ENCODE measurements at places on chromosomes 13 and 19. TPM values are rescaled to one million over a fixed set of nuclear protein-coding genes. Genes with fewer than 3 reads are reported as not detected.

The RDH8 gene
- total RNA-seq, result not detected

The ZNF667 gene
- total RNA-seq, result 2.0 TPM

The ZNF709 gene
- total RNA-seq, result 4.9 TPM

The SYNGR4 gene
- 0.30 TPM for total RNA-seq

The FPR2 gene
- not detected for total RNA-seq

The MPV17L2 gene
- total RNA-seq, result 6.5 TPM

The SWSAP1 gene
- 3.3 TPM for total RNA-seq

The LRRC4B gene
- not detected for total RNA-seq

- H3K27me3 ChIP-seq, result no peaks in the 10 kb centered on the region
- H3K4me1 ChIP-seq, result peaks cover 17% of the 10 kb centered on the region
- no peaks in the 10 kb centered on the region for H3K36me3 ChIP-seq
- H3K4me3 ChIP-seq, result no peak overlapping the region
- no peak overlapping the region for H3K27ac ChIP-seq
Observed at GRCh38 chr19:19061506-19061905, 2.3 kb upstream of the SLC25A42 start.

- peak overlapping the region; percentile 80 for H3K27ac ChIP-seq
- peaks cover 13% of the 10 kb centered on the region for H3K4me1 ChIP-seq
- peaks cover 4% of the 10 kb centered on the region for H3K36me3 ChIP-seq
- peak; percentile 33 for DNase-seq
Observed at GRCh38 chr13:49635599-49636433, 7.5 kb downstream of the ARL11 start.

GRCh38 chr13:73556902-73557301 is 498.1 kb downstream of the KLF5 start:
- peaks cover 2% of the 10 kb centered on the region for H3K27me3 ChIP-seq
- no peaks in the 10 kb centered on the region for H3K4me1 ChIP-seq
- no peak for DNase-seq
- peaks cover 2% of the 10 kb centered on the region for H3K36me3 ChIP-seq
- H3K27ac ChIP-seq, result no peak overlapping the region
- no peak overlapping the region for H3K4me3 ChIP-seq

DNA sequence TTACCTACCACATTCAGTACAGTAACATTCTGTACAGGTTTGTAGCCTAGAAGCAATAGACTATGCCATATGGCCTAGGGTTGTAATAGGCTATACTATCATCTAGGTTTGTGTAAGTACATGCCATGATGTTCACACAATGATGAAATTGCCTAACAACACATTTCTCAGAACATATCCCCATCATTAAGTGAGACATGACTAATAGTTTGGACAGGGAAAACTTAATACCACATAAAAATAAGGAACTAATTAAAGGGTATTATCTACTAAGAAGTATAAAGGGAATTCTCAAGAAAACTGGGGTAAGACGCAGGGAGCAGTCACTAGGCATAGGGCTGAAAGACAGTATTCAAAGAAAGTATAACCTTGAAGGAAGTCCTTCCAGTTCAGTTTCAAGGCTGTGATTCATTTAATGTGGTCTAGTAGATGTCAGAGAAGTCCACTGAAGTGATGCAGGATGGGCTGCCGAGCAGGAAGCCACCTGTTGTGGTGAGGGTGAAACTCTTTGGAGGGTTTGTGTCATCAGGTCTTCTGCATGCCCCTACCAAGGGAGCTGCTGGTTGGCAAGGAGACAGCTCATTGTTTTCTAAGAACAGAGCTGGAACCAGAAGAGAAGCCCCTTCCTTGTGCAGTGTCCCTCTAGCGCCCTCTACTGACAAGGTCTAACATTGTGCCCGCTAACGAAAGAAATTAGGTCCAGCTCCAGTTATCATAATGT is 122.9 kb downstream of the OLFM4 start:
- H3K4me3 ChIP-seq, result no peak overlapping the region
- no peak overlapping the region for H3K27ac ChIP-seq
- H3K4me1 ChIP-seq, result peaks cover 9% of the 10 kb centered on the region
- DNase-seq, result peak; percentile 27
- peaks cover 2% of the 10 kb centered on the region for H3K27me3 ChIP-seq

DNA sequence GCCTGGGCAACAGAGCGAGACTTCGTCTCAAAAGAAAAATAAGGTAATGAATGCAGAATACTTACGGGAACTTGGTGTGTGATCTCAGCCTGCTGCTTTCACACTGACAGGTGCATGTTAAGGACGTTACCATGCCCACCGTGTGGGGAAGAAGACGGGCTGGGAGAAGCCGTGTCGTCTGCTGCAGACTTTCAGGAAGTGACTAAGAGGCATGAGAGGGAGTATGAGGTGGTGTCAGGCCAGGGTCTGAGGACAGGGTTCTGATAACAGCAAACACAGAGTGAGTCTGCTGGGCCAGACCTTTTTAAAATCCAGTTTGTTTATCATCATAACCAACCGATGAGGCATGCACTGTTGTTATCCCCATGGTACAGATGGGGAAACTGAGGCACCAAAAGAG is 13.6 kb upstream of the GALP start:
- H3K4me3 ChIP-seq, result no peak overlapping the region
- peaks cover 11% of the 10 kb centered on the region for H3K4me1 ChIP-seq
- no peak overlapping the region for H3K27ac ChIP-seq
- H3K36me3 ChIP-seq, result peaks cover 13% of the 10 kb centered on the region
- H3K27me3 ChIP-seq, result no peaks in the 10 kb centered on the region

- H3K27me3 ChIP-seq, result no peaks in the 10 kb centered on the region
- no peak overlapping the region for H3K4me3 ChIP-seq
- no peak for DNase-seq
- H3K27ac ChIP-seq, result no peak overlapping the region
Observed at GRCh38 chr19:30385666-30386065, 13.5 kb downstream of the ZNF536 start.

GRCh38 chr19:3029065-3029923 is at the start of gene TLE2:
TLE2 (minus strand) TSS chr19:3029280; CDS start chr19:3028904, 376 bp downstream.
- H3K4me1 ChIP-seq, result peaks cover 7% of the 10 kb centered on the region
- no peaks in the 10 kb centered on the region for H3K36me3 ChIP-seq
- H3K27ac ChIP-seq, result no peak within 1 kb of the TSS
- peak within 1 kb of the TSS; percentile 49 for H3K4me3 ChIP-seq
- DNase-seq, result no peak

DNA sequence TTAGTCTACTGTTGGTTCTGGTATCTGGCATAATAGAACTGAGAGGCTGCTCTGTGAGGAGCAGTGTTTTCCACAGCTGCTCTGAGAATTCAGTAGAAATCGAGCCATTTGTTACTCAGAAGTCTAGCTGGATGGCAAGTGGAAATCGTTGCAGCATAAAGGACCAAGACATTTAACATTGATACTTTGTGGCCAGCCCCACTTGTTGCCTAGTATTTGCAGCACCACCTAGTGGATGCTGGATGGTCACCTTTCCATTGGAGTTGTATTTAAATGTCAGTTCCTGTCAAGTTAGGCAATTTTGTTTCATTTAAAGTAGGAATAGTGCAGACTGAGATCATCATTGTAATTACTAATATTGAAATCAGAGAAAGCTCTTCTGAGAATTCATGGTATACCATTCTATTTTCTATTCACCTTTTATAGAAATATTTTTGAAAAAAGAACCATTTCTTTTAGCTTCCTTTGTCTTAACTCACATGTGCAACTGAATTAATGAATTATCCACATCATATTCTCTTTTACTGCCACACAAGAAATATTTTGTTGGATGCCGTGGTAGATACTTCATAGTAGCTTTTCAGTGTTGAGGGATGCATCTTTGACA is 64.6 kb downstream of the PDS5B start:
- H3K27me3 ChIP-seq, result no peaks in the 10 kb centered on the region
- DNase-seq, result no peak
- peaks cover 28% of the 10 kb centered on the region for H3K36me3 ChIP-seq
- H3K4me1 ChIP-seq, result peaks cover 28% of the 10 kb centered on the region
- H3K4me3 ChIP-seq, result no peak overlapping the region

DNA sequence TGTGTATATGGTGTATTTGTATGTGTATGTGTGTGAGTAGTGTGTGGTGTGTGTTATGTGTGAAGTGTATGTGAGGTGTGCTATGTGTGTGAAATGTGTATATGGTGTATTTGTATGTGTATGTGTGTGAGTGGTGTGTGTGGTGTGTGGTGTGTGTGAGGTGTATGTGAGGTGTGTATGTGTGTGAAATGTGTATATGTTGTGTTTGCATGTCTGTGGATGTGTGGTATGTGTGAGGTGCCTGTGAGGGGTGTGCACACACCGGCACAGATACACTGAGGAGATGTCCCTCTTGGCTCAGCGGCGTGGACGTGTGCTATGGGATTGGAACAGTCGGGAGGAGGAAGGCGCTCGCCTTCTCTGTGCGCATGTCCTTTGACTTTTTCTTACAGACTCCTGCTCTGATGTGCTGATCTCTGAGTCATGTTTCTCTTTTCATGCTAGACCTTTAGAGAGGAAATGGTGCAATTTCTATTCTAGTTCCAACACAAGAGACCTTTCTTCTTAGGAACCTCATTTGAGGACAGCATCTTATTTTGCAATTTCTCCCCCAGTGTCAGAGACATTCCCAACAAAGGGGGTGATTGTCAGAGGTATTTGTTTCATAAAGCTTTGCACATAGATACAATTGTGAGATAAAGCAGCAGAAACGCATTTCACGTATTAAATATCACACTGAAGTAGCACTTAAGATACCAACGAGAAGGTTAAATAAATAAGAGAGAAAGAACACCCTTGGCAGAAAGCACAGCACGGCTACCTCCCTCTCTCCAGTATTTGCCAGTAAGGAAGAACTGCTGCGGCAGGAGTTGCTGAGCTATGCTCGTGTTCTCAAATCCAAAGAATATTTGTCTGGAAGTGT is 11.3 kb upstream of the TNFRSF19 start:
- H3K4me1 ChIP-seq, result no peaks in the 10 kb centered on the region
- no peak overlapping the region for H3K4me3 ChIP-seq
- no peak overlapping the region for H3K27ac ChIP-seq
- H3K27me3 ChIP-seq, result peaks cover 12% of the 10 kb centered on the region

DNA sequence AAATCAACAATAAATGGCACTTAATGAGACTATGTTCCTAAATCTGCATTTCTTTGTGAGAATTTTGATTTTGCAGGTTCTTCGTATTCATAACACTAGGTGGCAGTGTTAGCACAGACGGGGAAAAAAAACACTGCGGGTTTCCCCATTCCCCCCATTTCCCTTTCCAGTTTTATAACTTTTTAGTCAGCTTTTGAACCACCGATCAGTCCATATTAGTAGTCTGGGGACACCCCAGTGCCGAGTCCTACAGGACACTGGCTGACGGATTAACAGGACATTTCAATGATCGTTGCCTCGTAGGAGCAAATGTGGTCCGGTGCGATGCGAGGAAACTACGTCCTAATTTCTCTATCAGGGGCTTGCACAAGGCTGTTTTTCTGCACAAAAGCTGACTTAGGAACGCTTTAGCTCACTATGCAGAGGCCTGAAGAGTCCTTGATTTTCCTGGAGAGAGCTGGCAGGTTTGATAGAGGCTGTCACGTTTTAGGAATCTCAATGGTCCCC is 234.3 kb downstream of the LMO7 start:
- H3K4me3 ChIP-seq, result peak overlapping the region; percentile 70
- H3K27me3 ChIP-seq, result peaks cover 10% of the 10 kb centered on the region
- peaks cover 14% of the 10 kb centered on the region for H3K4me1 ChIP-seq
- peak; percentile 35 for DNase-seq
- H3K27ac ChIP-seq, result peak overlapping the region; percentile 72
- no peaks in the 10 kb centered on the region for H3K36me3 ChIP-seq

- no peak for DNase-seq
- peaks cover 43% of the 10 kb centered on the region for H3K4me1 ChIP-seq
- peak overlapping the region; percentile 27 for H3K27ac ChIP-seq
- H3K4me3 ChIP-seq, result no peak overlapping the region
- peaks cover 5% of the 10 kb centered on the region for H3K27me3 ChIP-seq
Observed at GRCh38 chr19:41529484-41530183, 46.3 kb upstream of the CEACAM21 start.

DNA sequence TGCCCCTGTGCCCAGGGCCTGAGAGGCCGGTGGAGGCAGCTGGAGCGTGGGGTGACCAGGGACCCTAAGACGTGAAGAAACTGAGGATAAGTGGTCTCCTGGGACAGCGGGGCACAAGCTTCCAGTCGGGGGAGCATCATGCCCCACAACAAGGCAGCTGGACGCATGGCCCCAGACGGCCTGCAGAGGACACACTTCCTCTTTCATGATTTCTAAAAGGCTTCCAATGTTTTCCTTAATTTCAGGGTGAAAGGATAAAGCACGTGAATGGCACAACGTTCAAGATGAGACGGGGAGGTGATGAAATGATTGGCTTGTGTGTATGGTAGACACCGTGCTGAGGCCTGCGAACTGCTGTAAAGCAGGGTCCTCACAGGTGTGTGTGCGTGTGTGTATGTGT is 20.2 kb upstream of the MYDGF start:
- H3K4me3 ChIP-seq, result no peak overlapping the region
- no peaks in the 10 kb centered on the region for H3K4me1 ChIP-seq
- H3K27me3 ChIP-seq, result no peaks in the 10 kb centered on the region
- peaks cover 18% of the 10 kb centered on the region for H3K36me3 ChIP-seq
- H3K27ac ChIP-seq, result no peak overlapping the region
- DNase-seq, result no peak

DNA sequence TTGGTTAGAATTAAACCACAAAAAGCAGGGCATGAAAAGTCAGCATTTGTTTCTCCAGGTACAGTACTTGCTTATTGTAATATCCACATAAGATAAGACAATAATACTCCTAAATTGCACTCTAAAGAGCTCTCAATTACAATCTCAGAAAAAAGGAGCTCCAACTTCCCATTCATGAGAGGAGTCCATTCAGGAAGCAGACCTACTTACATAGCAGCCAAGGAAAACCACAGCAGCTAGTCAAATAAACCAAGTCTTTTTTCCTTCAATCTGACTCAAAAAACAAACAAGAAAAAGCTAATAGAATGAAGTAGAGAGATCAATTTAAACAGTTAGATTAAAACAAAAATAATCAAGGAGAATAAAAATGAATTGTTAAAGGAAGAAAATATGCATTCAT is 885.2 kb upstream of the SLITRK6 start:
- DNase-seq, result no peak
- H3K27ac ChIP-seq, result no peak overlapping the region
- no peaks in the 10 kb centered on the region for H3K4me1 ChIP-seq
- H3K36me3 ChIP-seq, result no peaks in the 10 kb centered on the region

DNA sequence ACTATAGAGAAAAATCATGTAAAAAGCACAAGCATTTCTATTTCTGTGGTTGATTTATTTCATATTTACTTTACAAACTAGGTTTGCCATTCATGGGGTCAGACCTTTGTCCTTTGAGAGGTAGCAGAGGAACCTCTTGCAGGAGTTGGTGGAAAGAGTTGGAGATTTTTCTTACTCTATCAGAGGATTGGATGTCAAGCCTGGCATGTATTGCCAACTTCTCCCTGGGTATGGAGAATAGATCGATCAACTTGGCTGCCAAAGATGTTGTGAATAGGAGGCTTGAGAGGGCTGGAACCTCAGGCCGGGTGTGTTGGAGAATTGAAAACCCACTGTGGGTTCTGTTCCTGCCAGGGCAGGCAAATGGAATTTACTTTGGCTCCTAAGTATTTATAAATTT is 81.2 kb downstream of the WDFY2 start:
- H3K27me3 ChIP-seq, result no peaks in the 10 kb centered on the region
- H3K36me3 ChIP-seq, result peaks cover 22% of the 10 kb centered on the region
- peaks cover 2% of the 10 kb centered on the region for H3K4me1 ChIP-seq
- DNase-seq, result no peak

Measured in activated naive CD8-positive, alpha-beta T cell treated with anti-CD3 and anti-CD28 coated beads, Interleukin-2, amount 10 ng/mL, durations not matched to agents 7 days and 5 days (primary cell).